ENCODE measurements at places on chromosomes 12 and 14.

GRCh38 chr14:105077649-105077995, 12.4 kb upstream of the GPR132 start:
- no peak for DNase-seq

DNA sequence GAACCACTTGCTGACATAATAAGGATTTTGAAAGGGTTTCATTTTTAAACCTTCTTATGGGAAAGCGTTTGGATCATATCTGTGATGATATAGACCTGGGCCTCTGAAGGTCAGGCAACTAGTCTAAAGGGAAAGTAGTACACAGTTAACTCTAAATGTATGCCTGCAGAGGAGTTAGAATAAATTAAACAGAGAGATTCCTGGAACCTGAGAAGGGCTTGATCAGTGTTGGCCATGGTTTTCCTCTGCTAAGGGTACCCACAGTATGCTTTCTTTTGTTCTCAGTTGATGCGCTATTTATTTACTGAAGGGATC, 14.4 kb upstream of the POLR3B start:
- DNase-seq: no peak

DNA sequence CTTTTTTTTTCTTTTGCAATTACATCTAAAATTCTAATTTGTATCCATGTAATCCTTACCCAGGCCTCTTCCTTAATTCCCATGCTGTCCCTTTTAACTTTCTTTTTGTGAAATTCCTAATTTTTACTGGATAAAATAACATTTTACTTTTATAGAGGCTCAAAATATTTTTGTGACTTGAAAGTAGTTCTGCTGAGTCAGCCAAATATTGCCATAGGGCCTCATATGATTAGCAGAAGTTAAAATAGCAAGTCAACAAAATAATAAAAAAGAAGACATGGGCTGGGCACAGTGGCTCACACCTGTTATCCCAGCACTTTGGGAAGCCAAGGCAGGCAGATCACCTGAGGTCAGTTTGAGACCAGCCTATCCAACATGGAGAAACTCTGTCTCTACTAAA, 2.0 kb downstream of the C3AR1 start:
- no peak for DNase-seq

- DNase-seq: no peak
These were observed 383.2 kb downstream of the AEBP2 start for GRCh38 chr12:19822476-19822875.

DNA sequence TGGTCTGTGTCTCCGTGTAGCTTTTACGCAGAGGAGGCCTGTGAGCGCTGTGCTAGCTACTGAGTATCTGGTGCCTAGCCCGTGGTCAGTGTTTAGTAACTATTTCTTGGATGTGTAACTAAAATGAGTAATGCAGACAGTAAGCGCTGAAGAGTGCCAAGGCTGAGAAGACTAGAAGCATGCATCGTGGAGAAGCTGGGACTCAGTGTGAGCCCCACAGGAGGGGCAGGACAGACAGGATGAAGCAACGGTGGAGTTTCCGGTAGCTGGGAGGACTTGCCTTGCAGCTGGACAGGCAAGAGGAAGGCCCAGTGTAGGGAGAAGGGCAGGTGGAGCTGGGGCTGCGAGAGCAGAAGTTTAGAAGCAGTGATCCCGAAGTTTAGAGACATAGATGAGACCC, 233.4 kb upstream of the FKBP4 start:
- no peak for DNase-seq

- peak; percentile 14 for DNase-seq
These were observed at the start of gene C14orf132 for GRCh38 chr14:96038920-96039632. Gene C14orf132 (plus strand): TSS chr14:96039362. CDS start chr14:96039501, 139 bp downstream.

GRCh38 chr12:127685931-127686330, 581.0 kb upstream of the TMEM132C start:
- DNase-seq: no peak

GRCh38 chr12:43884683-43885410, 49.0 kb downstream of the TMEM117 start:
- DNase-seq: no peak

DNA sequence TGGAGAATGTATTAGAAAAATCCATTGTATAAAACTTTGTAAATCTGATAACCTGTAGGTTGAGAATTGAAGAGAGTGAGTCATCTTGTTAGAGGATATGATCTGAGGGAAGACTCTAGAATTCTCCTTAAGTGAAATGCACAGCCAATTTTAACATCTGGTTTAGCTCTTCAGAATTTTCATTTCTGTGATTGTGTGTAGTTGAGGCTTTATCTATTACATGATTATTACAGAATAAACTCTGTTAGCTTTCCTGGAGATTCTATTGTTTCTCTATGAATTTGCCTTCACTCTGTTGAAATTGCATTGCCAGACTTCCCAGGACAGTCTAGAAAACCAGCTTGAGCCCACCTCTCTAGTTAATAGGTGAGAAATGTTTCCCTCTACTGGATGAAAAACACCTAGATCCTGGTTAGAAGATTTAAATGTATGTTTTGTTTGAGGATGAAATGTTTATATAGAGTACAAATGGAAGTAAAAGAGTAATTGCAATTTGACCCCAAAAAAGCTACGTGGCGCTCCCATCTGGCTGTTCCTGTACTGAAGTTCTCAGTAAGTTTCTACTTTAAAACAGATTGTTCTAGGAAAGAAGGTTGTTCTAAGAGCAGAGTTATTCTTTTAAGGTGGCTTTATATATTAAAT, 2.9 kb downstream of the NUDT4 start:
- no peak for DNase-seq

GRCh38 chr14:64931123-64931522, 11.4 kb downstream of the GPX2 start:
- no peak for DNase-seq

GRCh38 chr12:38153737-38154061, 162.9 kb upstream of the ALG10B start:
- no peak for DNase-seq

GRCh38 chr12:20950248-20950647, 139.7 kb downstream of the SLCO1B3 start:
- DNase-seq: no peak

GRCh38 chr12:126535971-126536370, 1470.7 kb downstream of the AACS start:
- DNase-seq: no peak

DNA sequence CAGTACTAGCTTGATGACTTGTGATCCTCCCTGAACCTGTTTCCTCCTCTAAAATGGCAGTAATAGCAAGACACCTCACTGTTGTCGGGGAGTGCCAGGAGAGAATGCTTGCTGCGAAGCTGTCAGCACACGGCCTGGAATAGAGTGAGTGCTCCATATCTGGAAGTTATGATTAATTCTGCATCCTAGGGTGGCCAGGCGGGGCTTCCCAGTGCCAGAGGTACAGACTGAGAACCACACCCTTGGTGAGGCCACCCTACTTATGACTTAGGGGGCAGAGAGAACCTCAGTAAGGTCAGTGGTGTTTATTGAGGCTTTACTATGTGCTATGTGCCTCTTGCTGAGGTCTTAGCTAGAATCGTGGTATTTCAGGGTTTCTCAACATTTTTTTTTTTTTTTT, 20.1 kb downstream of the MORN3 start:
- DNase-seq: no peak

DNA sequence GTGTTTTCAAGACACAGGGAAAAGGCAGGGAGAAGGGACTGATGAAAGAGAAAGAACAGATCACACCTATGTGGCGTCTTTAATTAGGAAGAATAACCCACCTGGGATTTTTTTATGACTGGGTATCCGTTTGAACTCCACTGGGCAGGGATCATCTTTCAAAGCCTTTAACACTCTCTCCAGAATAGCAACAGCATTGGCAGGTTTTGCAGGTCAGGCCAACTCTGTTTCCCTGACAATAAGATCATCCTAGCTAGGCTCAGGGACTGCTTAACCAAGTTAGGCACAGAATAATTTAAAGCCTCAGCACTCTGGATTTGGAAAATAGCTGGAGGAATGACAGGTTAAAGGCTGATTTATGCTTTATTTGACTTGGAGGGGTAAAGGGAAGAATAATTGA, 117.6 kb downstream of the SUDS3 start:
- DNase-seq: no peak

DNA sequence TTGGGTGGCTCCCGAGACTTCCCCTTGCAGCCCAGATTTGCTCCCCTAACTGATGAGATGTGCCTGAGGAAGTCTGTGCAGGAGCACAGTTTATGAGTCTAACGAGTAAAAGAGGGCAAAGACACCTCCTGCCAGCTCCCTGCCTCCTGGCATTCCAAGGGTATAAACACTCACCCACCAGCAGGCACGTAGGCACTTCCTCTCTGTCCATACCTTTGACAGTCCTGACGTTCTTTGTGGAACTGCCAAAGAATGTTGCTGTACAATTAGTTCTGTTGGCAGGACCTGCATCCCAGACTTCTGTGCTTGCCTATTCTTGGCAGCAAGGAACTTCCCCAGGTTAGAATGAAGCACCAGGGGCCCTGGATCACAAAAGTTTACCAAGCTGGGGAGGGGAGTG, 889.3 kb downstream of the BCL11B start:
- no peak for DNase-seq

DNA sequence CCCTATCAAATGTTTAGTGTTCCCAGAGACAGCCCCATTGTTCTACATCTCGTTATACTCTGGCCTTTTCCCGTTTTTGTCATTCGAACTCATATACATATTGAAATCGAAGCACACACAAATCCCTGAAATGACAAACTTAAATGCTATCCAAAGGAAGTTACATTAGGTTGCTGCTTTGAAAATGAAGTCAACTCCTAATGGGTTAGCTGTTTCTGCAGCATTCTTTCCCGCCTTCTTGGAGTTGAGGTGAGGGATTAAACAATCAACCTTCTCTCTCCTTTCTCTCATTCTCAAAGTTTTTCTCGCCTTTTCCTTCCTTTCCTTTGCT, 642 bp upstream of the PHC1 start:
- no peak for DNase-seq

GRCh38 chr12:122081083-122081696, 2.6 kb downstream of the MLXIP start:
- DNase-seq: no peak

DNA sequence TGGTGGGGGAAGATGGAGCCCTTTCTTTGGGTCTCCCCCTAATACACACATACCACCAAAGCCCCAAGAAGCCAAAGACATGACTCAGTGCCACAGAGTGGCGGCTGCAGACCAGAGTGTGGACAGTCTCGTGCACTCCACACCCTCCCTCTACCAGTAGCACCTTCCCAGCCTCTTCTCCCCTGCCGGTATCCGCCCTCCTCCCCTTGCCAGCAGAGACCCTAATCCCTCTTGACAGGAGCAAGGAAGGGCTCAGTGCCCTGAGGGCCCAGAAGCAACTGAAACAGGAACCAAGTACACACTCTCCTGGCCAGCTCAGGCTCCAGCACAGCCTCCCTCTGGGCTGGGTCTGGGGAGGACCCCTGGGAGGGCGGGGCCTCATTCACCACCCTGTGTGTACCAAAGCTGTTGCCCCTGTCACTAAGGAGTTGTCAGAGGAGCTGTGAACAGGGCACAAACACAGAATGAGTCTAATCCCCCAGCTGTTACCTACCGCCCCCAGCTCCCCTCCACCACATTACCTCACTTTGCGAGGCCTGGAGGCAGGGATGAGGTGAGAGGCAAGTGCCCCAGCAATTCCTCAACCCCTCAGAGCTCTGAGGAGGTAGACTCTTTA, 8.2 kb downstream of the SPRYD3 start:
- no peak for DNase-seq

- DNase-seq: no peak
These were observed 76.3 kb downstream of the CACNA1C start for GRCh38 chr12:2129076-2129475.

DNA sequence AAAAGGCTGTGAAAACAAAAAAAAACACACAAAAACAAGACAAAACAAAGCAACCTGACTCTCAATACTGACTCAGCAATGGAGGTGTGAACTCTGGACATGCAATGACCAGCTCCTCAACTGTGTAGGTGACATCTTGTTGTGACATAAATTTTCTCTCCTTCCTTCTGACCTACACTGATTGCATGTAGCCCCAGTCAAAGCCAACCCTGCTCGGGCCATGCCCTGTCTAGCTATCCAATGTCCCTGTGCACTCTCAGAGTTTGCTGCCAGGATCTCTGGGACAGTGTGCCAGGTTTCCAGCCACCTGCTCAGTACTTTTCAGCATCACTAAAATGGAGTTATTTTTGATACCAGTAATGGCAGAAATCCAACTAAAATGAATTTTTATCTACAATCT, 18.9 kb upstream of the CRACR2A start:
- DNase-seq: no peak

- no peak for DNase-seq
These were observed 14.6 kb upstream of the CABP1 start for GRCh38 chr12:120625557-120626419.

GRCh38 chr12:2582631-2583030, 212.1 kb upstream of the FKBP4 start:
- DNase-seq: no peak

- DNase-seq: no peak
These were observed 391.3 kb upstream of the FOXG1 start for GRCh38 chr14:28375295-28375694.

GRCh38 chr12:6341417-6342139, at the start of gene TNFRSF1A:
Gene TNFRSF1A (minus strand): TSS chr12:6342076. CDS start chr12:6341814, 262 bp downstream.
- DNase-seq: no peak

DNA sequence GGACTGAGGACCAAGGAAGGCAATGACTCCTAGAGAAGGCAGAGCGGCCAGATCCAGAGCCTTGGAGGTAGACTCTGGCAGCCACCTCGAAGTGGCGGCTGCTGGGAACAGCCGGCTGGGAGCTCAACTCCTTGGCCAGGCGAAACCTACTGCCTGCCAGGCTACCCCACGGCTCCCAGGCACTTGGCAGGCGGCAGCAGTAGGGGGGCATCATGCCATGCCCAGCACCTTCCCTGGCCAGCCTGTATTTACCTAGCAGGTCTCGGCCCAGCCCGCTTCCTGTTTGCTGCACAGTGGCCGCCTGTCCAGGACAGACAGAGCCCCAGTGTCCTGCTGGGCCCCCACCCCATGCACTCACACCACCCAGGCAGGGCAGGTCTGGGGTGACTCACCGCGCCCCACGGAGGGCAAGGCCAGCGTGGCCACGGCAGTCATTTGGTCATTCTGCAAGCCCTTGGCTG, 10.2 kb downstream of the TRPV4 start:
- DNase-seq: no peak

DNA sequence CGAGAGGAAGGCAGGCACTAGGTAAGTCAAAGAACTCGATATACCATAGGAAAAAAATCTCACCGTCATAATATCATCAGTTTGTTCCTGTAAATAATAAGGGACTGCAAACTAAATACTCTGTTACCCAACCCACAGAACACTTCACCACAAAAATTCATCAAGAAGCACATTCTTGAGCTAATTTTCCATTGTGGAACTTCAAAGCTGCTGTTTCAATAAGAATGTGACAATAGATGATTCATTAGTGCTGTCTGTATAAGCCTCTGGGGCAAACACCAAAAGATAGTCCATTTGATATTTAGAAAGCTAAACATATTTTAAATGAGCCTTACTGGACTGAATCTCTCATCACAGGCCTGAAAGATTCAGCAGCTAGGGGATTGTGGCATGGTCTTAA, 219.4 kb downstream of the KSR2 start:
- DNase-seq: no peak

- DNase-seq: no peak
These were observed 30.7 kb upstream of the BCL7A start for GRCh38 chr12:121990692-121991603.

All from activated gamma-delta T cell (primary cell).